ENCODE measurements at places on chromosomes 3 and 15. TPM values are rescaled to one million over a fixed set of nuclear protein-coding genes. Genes with fewer than 3 reads are reported as not detected.

- DNase-seq: no peak
These were observed 15.6 kb upstream of the RAP2B start for GRCh38 chr3:153146191-153147053.

Gene ATP13A5
- not detected for total RNA-seq

Gene TMC3
- 0.55 TPM for total RNA-seq

Gene KIF23
- 2.1 TPM for total RNA-seq

Gene SQOR
- total RNA-seq: 67.1 TPM

Gene SEC62
- total RNA-seq: 82.6 TPM

All from sigmoid colon (tissue), 7 donors.